Activated CD4-positive, alpha-beta T cell treated with anti-CD3 and anti-CD28 coated beads for 48 hours (primary cell): ENCODE measurements at places on chromosomes 7 and 10.

DNA sequence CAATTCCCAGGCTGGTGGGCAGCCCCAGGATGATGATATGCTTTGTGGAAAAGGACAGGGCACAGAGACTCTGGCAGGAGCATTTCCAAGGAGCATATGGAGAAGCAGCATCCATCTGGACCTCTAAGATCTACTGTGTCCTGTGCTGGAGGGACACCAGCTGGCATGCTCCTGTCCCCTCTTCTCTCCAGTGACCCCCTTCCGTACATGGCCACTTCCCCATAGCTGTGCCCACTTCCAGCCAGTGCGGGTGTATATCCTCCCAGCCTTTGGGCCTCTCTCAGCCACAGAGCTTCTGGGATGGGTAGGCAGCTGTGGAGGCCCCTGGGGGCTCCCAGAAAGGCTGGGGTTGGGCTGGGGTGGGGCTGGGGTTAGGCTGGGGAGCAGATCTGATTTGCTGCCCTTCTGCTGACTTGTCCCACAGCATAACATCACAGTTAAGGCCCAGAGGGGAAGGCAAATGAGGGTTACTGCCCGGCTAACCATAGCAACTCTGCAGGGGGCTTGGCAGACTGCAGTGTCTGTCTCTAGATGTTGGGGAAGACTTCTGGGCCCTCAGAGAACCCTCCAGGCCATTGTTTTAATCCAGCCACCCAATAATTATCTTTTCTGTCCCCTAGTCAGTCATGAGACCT, 6.3 kb downstream of the NPFFR1 start:
- no peak for DNase-seq

GRCh38 chr7:21945454-21946221, at the start of gene CDCA7L:
Gene CDCA7L (minus strand): TSS chr7:21945899. CDS start chr7:21945804, 95 bp downstream.
- DNase-seq: peak; percentile 86

DNA sequence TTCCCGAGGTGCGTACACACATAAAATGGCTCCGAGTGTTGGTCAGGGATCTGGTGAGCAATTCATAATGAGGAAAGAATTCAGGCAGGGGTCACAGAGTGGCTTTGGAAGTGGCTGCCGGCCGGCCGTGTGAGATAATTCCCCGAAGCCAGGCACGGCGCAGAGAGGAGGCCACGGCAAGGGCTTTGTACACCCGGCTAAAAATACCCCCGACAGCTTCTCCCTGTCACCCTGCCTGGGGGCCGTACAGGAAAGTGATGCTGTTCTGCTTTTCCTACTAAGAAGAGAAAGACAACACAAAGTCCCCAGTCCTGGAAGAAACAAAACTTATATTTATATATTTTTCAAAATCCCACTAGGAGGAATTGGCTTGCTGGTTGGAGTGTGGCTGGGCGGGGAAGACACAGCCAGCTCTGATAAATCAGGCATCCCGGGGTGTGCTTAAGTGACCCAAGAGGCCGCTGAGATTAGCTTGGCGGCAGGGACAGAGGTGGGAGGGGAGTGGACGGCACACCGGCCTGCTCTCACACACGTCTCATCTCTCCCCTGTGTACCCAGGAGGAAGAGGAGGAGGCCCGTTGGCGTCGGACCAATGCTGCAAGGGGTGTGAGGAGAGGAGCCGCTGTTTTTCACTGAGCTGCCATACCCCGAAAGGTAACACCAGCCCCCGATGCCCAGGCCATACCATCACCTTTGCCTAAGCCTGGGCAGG, 70.5 kb downstream of the ZMIZ1 start:
- DNase-seq: no peak

DNA sequence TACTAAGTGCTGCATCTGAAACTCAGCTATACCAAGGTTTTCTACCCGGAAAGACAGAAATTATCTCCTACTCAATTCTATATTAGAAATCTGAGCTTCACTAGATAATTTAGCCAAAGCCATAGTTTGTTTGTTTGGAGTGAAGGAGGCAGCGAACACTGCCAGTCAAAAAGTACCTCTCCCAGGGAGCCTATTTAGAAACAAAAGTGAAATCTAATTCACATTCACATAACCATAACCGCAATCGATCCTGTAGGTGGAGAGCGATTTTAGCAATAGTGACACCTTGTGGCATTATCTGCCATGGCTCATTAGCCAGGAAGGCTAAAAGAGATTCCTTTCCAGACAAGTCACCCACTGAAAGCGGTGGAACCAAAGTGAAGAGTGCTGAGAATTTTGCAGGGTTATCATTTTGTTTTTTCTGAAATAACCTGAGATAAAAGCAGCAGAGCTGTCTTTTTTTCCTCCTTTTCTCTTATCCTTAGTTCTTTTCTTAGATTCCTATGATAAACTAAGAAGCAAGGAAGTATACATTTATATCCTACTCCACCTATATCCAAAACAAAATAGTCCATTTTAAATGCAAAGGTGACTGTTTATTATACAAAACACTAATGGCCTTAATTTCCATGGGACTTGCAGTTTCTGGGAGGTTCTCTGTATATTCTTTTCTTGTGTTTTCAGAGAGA, 83.7 kb upstream of the BET1 start:
- DNase-seq: peak; percentile 57

GRCh38 chr10:62652564-62652963, 152.0 kb upstream of the ADO start:
- DNase-seq: no peak
